NCI-H1694 (cell line): ENCODE measurements at places on chromosomes 2 and 18.

GRCh38 chr2:37377187-37377532 is 32.7 kb downstream of the QPCT start:
- DNase-seq: no peak

DNA sequence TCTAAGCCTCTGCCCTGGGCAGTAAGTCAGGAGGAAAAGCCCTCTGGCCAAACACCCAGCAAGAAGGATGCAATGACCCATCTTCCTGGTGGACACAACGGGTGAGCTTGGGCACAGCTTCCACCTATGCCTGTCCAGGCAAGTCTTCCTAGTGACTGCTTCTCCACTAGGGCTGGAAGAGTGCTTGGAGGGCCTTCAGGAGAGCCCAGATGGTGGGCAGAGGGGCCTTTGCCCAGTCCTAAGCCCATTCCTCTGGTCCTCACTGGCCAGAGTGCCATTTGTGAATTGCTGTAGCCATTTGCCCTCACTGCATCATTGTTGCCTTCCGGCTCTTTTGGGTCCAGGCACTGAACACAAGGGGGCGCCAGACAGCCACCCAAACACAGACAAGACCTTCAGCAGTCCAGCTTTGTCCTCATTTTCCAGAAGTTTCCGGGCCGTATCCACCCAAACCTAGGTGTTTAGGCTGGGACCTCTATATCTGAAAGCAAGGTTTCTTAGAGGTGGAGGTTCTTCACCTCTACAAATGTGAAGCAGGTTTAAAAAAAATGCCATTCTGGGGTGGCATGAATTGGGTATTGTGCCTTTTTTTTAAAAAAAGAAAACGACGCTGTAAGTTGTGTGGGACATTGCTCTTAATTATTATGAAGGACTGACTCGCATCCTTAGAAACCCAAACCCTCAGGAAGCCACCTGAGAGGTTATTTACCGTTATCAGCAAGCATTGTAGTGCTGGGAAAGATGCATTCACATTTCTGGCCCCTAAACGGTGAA is 29.5 kb downstream of the PAX8 start:
- DNase-seq: peak; percentile 69

GRCh38 chr18:11994336-11994702 is 13.0 kb downstream of the IMPA2 start:
- DNase-seq: no peak

DNA sequence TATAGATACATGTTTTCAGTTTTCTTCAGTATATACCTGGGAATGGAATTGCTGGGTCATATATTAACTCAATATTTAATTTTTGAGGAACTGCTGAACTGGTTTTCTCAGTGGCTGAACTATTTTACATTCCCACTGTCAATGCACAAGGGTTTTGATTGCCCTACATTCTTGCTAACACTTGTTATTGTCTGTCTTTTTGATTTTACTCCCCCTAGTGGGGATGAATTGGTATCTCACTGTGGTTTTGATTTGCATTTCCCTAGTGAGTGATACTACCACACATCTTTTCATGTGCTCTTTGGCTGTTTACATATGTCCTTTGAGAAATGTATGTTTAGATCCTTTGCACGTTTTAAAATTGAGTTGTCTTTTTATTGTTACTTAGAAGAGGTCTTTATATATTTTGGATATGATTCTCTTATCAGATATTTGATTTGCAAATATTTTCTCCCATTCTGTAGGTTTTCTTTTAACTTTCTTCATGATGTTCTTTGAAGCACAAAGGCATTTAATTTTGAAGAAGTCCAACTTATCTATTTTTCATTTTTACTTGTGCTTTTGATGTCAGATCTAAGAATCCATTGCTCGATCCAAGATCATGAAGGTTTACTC is 36.2 kb downstream of the ASB1 start:
- peak; percentile 54 for DNase-seq

DNA sequence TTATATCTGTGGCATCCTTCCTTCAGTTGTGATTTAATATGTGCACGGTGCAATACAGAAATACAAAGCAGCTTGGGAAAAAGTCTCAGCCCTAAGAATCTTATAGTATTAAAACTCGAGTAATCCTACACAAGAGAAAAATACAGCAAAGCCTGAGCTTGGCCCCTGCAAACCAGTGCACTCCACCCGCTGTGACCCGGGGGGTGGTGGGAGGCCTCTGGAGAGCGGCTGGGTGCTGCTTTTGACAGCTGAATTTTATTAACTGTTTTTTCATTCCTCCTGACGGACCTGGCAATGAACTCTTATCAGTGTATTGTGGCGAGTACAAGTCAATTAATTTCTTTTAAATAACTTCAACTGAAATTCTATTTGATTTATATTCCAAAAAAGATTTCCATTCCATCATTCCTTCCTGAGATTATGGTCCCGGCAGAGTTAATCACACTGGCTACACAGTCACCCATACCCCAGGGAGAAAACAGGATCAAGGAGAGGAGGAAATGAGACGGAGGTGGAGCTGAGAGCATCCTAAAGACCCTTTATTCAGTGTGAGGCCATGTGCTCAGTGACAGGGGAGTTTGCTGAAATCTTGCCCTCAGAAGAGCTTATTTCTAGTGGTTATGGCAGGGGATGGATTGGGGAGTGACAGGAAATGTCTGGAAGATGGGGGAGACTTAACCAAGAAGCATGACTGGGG is 124.8 kb downstream of the KLHL29 start:
- no peak for DNase-seq

GRCh38 chr2:9220201-9220600 is 13.6 kb downstream of the ASAP2 start:
- no peak for DNase-seq

DNA sequence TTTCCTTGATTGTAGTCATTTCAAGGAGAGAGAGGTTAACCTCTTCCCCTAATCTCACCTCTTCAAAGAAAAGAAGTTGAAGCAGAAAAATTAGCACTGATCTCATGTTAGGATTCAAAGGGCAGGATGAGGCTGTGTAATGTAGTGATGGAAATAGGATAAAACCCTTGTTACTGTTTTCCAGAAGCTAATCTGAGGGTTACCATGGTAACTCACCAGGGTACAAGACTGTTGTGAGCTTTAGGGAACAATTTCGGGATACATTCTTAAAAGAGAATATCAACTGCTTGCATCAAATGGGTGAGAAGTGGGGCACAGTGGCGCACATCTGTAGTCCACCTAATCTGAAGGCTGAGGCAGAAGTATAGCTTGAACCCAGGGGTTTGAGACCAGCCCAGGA is 64.9 kb upstream of the SLC39A10 start:
- no peak for DNase-seq

DNA sequence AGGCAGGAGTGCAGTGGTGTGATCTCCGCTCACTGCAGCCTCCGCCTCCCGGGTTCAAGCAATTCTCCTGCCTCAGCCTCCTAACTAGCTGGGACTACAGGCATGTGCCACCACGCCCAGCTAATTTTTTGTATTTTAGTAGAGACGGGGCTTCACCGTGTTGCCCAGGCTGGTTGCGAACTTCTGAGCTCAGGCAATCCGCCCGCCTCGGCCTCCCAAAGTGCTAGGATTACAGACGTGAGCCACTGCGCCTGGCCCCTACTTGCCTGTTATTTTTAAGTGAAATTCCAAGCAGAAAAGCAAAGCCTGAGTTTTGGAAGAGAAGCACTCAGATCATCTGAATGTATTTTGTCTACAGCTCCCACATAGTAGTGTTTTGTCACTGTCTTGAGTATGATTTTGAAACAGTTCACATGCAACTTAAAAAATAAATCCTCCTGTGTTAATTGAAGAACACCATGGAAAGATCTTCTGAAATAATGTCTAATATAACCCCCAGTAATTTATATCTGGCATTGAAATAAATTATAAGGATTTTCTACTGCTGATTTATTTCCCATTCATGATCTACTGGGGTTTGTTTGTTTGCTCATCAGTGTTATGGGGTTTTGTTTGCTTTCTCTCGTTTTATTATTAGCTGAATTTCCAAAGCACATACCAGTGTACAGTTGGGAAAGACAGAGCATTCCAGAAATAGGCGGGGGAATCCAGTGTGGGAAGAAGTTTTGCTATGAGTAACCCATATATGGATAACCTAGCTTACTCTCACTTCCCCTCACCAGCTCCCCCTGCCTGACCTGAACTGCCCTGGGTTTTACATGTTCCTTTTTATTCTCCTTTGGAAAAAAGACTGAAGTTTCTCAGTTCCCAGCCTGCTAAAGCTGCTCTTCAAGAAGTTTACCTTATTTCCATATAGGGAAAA is 80.1 kb upstream of the MAP3K20 start:
- no peak for DNase-seq

- no peak for DNase-seq
Observed at GRCh38 chr2:60825666-60826065, 55.7 kb upstream of the REL start.

DNA sequence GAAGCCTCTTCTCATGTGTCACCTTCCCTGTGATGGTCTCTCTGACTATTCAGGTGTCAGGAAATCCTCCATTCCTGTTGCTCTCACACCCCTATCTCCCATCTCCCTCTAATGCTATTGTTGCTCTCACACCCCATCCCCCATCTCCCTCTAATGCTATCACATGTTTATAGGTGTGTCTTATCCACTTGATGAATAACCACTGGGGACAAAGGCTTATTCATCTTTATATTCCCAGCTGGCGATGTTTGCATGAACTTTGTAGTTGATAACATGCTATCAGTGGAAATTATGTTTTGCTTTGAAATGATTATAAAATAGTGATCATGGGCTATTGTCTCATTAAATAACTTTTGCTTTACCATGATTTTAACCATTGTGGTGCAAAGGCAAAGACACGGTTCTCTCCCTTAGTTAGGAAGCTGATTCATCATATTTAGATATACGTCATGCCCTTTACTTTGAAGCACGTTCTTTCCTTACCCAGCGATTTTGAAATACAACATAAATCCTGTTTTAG is 220.5 kb downstream of the PMAIP1 start:
- DNase-seq: no peak

DNA sequence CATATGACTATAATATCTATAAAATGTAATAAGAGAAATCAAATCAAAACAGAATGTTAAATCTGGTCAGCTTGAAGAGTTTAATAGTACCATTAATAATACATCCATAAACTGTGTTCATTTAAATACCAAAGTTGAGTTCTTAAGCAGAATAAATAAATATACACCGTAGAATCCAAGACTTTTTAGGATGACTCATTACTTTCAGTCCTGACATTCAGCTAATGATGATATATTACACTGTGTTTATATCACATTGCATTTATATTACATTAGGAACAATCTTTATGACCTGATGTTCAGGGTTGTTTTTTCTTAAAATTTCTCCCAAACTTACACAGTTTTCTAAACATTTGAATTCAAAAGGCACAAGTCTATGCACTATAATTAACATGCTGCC is 331.3 kb downstream of the SS18 start:
- no peak for DNase-seq

DNA sequence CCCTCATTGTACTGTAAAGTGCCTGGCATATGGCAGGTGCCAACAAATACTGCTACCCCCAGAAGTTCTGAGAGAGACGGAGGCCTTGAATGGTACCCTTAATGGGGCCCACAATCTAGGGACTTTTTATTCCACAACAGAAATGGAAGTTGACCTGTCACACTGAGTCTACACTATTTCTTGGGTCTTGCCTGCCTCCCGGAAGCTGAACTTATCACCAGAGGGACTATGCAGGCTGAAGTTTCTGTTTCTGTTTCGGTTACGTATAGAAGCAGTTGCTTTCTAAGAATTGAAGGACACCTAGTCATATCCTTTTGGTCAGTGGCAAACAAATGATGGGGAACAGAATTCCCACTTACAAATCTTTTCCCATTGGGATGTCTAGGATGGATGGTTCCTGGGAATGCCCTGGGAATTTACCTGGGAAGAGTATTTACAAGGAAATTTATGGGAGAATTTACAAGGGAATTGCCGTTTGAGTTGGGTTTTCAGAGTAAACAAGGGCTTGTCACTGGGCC is 74.2 kb downstream of the HS1BP3 start:
- no peak for DNase-seq

- DNase-seq: peak; percentile 91
Observed at GRCh38 chr2:134372611-134373131, 118.8 kb downstream of the MGAT5 start.

GRCh38 chr2:112644933-112645309 is 818 bp upstream of the SLC20A1 start:
- no peak for DNase-seq

- no peak for DNase-seq
Observed at GRCh38 chr18:57004366-57005121, 142.3 kb upstream of the BOD1L2 start.

DNA sequence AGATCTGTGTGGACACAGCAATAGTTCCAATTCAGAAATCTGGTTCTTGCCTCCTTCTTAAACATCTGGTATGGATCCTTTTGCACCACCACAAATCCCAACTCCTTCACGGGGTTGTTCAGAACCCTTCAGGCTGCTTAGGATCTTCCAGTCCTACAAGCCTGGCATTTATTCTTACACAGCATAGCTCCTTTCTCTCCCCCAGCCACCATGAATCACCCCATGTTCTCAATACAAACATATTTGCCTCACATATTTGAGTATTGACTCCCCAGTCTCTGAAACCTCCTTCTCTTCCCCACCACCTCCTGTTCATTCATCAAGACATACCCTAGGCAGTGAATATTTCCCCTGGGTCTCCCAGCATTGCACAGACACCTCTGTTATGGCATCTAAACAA is 155.2 kb downstream of the ALK start:
- DNase-seq: no peak

GRCh38 chr2:148893906-148894305 is 18.9 kb downstream of the KIF5C start:
- DNase-seq: no peak
